Urinary bladder (tissue), 4 donors: ENCODE measurements at places on chromosomes 13 and 19. TPM values are rescaled to one million over a fixed set of nuclear protein-coding genes. Genes with fewer than 3 reads are reported as not detected.
A peak's percentile ranks its signal among the peaks of the same experiment; 100 is the strongest.

DNA sequence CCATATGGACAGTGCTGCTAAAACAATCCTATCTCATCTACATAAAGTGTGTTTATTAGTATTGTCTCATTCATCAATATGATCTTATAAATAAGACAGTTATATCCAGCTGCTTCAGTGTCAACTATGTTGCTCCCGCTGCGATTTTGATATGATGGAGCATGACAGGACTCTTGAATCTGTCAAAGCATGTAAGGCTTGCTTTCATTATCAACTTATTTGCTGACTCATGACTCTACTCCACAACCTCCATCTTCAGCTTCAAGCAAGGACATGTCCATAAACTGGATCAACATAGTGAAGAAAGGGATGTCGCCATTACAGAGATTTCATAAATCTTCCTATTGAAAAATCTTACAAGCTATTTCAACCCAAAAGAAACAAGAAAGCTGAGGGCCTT lies 2812.6 kb downstream of the PCDH9 start:
- no peak for DNase-seq

DNA sequence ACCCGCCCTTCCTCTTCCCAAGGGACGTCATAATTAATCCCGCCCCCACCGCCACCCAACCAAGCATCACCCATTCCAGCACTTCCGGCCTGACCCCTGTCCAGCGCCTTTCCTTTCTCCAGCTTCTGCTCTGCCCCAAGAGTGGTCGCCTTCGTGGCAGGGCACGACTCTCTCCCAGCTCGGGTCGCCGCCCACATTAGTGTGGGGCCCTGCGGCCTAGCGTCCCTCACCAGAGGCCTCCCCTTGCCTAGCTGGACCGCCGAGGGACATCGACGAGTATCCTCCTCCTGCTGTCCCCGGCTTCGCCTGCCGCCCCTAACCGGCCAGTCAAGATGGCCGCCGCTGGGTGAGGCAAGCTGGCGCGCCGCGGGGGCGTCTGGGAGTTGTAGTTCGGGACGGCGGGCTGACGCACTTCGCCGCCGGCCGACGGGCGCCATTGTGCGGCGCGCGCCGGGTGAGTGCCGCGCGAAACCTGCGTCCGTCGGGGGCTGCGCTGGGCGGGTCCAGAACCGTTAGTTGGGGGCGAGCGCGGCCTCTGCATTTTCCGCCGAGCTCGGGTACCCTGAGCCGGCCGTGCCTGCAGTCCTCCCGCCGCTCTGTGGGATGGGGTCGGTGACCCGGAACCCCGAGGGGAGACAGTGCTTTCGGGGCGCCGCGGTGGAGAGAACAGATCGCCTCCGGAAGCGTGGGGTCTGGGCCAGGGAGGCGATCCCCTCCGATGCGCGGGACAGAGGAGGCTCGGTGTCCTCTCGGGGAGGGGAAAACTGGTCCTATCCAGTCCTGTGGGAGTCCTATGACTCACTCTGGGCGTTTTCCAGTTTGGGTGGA lies at the start of gene ZNF274:
TSS of gene ZNF274 (plus strand) at position 73 of the 828 bp plus-strand sequence. CDS start 905 bp downstream, outside the sequence.
- DNase-seq, result peak; percentile 70

The CEACAM7 gene
- not detected for total RNA-seq

- DNase-seq, result no peak
These were observed 39.1 kb downstream of the TEX26 start for GRCh38 chr13:30971575-30971974.

- no peak for DNase-seq
These were observed 31.3 kb upstream of the ASF1B start for GRCh38 chr19:14167576-14168138.

- DNase-seq, result no peak
These were observed 17.6 kb downstream of the ZNF233 start for GRCh38 chr19:44277331-44277730.

The ATP8A2 gene
- total RNA-seq, result 1.4 TPM

GRCh38 chr13:40681341-40682146 lies 15.1 kb upstream of the FOXO1 start:
- DNase-seq, result no peak

The CCL25 gene
- total RNA-seq, result not detected

- no peak for DNase-seq
These were observed 9.8 kb upstream of the USPL1 start for GRCh38 chr13:30607908-30608307.

DNA sequence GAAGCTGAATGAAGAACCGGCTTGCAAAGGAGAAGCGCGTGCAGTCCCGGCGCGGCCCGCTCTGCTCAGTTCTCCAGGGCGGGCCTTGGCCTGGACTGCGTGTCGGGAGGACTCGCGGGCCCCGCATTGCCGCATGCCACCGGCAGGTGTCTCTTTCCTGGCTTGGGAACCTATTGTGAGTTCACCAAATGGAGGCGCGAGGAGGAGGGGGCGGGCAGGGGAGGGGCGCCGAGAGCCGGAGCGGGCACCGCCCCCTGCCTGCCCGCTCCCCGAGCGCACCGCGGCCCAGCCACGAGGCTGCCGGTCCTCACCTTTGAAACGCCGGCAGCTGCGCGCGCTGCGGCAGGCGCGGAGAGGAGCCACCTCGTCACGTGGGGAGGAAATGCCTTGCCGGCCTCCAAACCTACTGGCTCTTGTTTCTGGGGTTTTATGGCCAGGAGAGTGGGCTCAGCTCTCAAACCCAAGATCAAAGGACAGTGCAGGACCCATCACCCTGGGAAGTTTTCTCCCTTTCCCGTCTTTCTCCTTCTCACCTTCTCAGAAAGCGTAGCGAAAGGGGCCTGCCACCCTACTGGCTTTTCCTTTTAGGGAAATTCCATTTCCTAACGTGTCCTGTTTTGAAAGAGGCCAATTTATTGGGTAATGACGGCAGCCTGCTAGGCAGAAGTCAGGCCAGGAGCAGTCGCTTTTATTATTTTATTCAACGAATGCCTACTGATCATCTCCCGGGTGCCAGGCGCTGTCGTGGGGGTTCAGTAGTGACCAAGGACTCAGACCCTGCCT lies 13.8 kb upstream of the UBE2L5 start:
- peak; percentile 81 for DNase-seq

The SPHK2 gene
- total RNA-seq, result 4.9 TPM

DNA sequence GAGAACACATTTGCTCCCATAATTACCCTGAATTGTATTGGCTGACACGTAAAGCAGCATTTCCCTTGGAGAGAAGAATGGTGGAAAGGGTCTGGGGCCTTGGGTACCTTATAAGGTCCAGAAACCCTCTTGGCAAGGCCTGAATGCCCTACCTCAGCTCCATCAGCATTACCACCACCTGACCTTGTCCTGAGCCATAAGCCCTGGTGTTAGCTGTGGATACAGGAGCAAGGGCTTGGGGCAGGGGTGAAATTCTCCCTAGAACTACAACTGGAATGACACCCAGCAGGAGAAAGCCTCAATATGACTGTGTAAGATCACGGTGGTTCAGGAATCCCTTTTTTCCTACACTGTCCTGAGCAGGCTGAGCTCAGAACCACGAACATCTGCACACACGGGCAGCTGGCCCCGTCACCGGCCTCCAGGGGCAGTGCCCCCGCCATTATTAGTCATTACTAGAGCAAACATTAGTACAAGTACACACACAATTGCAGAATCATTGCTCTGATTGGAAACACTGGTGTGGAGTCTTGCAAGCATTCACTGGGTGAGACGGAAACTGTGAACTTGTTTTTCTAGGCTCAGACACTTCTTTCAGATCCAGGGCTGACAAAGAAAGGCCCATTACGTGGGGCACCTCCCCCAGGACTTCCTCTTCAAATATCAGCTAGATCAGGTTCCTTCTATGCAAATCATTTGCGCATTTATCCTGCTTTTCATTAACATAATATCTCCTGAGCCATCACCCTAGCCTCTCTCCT lies 26.8 kb upstream of the MTIF3 start:
- DNase-seq, result no peak

- DNase-seq, result no peak
These were observed 1.7 kb upstream of the ZNF507 start for GRCh38 chr19:32343550-32344262.

GRCh38 chr19:48752496-48753365 lies at the start of gene FUT1:
FUT1 (minus strand) TSS chr19:48752641; CDS start chr19:48751281, 1,360 bp downstream.
- peak; percentile 59 for DNase-seq

DNA sequence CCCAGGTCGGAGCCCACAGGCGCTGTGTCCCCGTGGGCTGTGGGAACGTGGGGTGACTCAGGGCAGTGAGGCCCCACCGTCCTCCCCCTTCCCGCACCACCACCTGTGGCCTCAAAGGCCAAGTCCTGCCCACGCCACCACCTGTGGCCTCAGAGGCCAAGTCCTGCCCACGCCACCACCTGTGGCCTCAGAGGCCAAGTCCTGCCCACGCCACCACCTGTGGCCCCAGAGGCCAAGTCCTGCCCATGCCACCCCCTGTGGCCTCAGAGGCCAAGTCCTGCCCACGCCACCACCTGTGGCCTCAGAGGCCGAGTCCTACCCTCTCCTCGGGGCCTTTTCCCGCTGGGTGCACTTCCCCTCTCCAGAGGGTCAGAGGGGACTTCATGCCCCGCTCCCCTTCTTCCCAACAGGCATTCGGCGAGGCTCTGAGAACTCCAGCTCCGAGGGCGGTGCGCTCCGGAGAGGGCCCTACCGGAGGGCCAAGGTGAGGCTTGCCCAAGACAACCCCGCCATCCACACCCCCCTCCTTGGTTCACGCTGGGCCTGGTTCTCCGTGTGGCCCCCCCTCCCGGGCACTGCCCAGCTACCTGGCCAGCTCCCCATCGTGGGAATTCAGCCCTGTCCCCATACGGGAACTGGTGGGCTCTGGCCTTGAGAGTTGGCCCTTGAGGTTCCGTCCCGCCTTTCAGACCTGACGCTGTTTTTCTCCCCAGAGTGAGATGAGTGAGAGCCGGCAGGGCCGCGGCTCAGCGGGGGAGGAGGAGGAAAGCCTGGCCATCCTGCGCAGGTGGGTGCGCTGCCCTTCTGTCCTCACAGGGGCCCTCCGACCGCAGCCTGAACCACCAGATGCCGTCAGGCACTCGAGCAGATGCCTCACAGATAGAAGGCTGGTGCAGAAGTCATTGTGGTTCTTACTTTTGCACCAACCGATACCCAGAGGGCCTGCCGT lies 27.4 kb upstream of the F7 start:
- no peak for DNase-seq

DNA sequence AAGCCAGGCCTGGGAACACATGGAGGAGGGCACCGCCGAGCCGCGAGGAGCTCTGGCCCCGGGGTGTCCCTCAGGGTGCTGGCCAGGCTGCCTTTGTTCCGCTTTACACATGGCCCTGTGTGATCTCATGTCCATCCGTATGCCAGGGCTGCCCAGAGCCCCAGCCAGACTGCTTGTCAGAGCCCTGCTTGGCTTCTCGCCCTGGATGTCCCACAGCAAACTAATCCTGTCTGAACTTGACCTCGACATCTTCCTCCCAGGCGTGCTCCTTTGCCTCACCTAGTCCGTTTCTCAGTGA lies 14.3 kb downstream of the BCKDHA start:
- DNase-seq, result no peak

DNA sequence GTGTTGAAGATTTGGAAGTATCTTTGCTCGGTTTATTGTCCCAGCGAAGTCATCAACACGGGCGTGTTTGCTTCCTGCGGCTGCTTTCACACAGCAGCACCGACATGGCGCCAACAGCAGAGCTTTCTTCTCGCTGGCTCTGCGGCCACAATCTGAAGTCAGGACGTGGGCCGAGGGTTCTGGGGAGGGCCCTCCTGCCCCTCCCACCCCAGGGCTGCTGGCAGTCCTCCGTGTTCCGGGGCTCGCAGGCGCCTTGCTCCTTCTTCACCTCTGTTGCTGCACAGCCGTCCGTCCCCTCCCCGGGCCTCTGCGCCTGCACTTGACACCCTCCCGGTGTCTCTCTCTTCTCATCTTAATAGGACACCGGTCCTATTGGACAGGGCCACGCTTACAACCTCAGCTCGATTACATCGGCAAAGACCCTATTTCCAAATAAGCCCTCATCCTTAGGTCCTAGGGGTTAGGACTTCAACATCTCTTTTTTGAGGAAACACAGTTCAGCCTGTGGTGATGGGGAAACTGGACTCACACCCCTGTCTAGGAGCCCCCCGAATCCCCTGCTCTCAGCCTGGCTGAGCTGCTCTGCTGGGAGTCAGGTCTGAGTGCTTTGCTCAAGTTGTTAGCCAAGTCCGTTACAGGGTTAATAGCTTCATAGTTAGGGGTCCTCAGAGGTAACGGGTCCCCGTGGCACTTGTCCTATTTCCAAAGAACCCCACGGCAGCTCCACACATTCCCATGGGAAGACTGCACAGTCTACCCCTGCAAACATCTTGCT lies 2.7 kb upstream of the TEX29 start:
- no peak for DNase-seq

GRCh38 chr19:41601771-41602170 lies 25.1 kb downstream of the CEACAM4 start:
- no peak for DNase-seq

DNA sequence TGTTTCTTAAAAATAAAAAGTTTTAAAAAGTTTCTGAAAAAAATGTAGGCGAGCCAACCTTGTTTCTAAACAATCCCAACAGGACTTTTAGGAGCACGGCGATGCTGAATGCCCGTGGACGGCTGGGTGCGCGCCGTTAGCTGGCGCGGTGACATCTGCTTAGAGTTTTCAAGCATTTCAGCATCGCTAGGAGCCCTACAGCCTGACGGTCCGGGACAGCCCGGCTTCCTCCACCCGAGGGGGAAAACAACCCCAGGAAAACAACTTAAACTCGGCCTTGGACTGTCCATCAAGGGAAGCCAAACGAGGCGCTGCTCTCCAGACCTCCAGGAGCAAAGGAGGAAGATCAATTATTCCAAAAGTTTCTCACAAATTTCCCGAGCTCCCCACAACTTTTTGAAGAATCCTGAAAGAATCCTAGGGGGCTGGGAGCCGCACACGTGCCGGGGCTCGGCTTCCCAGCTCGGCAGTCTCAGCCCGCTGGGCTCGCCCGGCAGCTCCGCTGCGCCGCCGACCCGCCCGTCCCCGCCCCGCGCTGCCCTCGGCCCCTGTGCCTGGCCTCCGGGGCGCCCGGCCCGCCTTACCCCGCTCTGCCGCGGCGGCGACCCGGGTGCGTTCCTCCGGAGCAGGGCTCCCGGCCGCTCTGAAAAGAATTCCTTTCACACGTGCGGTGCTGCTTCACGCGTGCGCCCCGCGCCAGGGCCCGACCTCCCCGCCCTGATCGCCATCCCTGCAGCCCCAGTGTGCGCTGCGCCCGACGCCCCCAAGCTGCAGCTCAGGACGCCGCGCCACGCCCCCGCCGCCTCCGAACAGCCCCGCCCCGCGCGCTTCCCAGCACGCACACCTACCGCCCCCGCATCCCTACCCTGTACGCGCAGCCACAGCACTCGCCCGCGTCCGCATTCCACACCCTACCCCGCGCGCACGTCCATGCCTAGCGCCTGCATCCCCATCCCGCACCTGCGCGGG lies at the start of gene GJA3:
TSS of gene GJA3 (minus strand) at position 747 of the 969 bp plus-strand sequence. CDS start 17,764 bp downstream, outside the sequence.
- no peak for DNase-seq

The ZNF700 gene
- total RNA-seq, result 29.3 TPM

The LMTK3 gene
- 0.42 TPM for total RNA-seq

The PNKP gene
- total RNA-seq, result 28.4 TPM

GRCh38 chr13:100497389-100497788 lies 91.2 kb downstream of the GGACT start:
- no peak for DNase-seq
